ENCODE measurements at places on chromosomes 4 and X.

- peak; percentile 77 for DNase-seq
Observed at GRCh38 chr4:101967697-101968346, 177.3 kb downstream of the BANK1 start.

DNA sequence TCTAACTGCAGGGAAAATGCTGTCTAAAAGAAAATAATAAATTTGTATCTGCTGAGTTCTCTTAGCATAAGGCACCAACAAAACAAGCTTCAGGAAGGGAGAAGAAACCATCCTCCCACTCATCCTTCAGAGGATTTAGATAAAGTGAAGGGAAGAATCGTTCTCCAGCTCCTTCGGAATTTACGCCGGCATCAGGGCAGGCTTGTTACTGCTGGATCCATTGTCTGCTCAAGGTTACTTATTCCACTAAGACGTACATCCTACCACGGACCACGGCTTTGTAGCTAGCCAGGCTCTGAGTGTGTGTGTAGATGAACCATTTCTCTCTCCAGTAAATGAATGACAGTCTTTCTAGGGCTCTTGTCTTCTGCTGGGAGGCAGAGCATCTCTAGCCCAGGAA lies 60.4 kb downstream of the HAND2 start:
- peak; percentile 85 for DNase-seq

- DNase-seq: no peak
Observed at GRCh38 chrX:136487647-136488046, at the start of gene BRS3. TSS of gene BRS3 (plus strand) at chrX:136487947. CDS start at chrX:136488115, 168 bp downstream.

DNA sequence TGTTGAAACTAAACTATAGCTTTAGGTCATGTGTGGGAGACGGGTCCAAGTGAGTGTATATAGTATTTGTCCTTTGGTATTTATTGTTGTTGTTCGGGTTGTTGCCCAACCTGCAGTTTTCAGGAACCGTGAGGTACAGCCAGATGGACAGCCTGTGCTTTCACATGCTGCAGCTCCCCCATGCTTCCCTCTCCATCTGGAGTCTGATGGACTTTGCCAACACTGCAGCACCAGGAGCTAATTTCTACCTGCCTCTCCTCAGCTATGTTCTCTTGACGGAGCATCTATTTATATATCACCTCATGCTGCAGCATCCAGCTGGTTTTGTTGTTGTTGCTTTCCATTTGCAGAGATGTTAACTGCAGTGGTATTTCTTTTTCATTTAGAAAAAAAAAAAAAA lies 80.1 kb downstream of the TLL1 start:
- no peak for DNase-seq

- DNase-seq: peak; percentile 65
Observed at GRCh38 chr4:118816538-118817177, 19.3 kb downstream of the SEC24D start.

DNA sequence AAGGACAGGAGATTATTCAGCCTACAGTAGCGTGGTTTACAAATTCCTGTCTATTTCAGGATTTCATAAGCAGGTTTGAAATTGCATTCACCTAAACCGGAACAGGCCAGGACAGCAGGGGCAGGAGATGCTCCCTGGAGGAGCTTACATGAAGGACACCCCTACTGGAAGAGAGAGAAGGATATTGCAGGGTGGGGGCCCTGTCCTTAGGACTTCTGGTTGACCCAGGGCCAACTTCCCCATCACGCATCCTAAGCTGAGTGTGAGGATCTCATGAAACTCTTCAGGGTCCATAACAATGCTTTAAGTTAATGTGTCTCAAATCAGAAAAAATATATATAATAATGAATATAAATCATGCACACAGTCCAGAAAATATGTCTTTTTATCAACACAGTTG lies 6.4 kb upstream of the DHRSX start:
- DNase-seq: no peak

GRCh38 chr4:26131711-26132110 lies 189.1 kb upstream of the RBPJ start:
- no peak for DNase-seq

DNA sequence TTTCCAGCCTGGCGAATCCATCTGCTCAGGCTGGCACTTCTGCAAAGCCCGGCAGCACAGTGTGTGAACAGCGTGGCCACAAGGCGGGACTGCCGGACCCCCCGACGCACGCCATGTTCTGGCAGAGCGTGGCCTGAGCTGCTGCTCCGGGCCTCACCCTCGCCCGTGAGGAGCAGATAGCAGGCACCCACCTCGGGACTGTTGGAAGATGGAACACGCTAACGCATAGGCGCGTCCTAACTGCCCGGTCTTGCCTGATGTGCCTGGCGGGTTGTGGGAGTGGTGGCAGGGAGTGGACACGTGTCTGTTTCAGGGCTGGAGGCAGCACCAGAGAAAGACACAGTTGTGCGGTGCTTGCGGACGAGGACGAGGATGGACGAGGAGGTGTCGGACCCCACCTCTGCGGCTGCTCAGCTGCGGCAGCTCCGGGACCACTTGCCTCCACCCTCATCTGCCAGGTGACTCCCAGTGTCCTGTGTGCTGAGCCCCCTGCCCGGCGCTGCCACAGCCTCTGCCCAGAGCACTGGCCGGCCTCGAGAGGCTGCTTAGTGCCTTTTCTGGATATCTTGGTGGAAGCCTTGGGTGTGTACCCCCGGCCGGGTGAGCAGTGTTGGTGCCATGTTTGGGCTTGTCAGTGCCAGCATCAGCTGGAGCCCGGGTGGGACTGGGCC lies 28.2 kb downstream of the UVSSA start:
- DNase-seq: no peak

- DNase-seq: no peak
Observed at GRCh38 chr4:185054886-185055285, 36.6 kb downstream of the HELT start.

DNA sequence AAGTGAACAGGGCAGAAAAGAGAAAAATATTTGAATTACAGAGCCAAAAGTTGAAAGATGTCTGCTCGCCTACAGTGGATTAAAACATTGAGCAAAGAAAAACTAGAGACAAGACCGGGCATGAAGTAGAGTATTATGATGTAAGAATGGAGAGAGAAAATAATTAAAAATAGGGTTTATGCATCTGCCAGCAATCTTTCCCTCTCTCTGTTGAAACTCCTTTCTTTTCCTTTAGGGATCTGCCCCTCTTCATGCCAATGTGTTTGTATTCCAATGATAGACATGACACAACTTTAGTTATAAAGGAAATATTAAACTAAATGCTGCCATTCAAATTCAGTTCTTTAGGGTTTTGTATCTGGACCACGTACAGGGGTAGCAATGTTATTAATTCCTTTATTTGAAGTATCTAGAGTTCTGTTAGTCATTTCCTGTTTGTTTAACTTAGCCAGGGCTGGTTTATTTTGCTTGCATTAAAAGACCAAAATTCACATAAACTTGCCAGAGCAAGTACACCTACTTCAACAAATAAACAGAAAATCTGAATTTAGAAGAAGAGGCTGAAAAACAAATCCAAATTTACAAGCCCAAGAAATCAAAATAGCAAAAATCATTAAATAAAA lies 202.6 kb downstream of the SPOCK3 start:
- DNase-seq: peak; percentile 7

DNA sequence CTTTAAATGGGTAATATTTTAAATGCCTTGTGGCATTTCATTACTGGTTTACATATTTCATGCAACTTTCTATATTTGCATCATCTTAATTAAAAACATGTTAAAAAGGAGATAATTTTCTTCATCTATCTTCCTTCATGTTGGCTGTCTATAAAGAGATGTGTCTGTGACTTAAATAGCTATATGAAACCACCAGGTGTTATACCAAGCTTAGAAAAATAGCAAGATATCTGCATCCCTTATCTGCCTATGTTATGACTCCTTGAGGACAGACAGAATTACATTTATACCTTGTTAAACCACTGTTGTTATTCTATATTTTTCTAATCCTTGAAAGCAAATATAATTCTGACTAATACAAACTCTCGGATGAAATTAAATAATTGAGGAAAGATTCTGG lies 763.8 kb upstream of the GALNTL6 start:
- no peak for DNase-seq

DNA sequence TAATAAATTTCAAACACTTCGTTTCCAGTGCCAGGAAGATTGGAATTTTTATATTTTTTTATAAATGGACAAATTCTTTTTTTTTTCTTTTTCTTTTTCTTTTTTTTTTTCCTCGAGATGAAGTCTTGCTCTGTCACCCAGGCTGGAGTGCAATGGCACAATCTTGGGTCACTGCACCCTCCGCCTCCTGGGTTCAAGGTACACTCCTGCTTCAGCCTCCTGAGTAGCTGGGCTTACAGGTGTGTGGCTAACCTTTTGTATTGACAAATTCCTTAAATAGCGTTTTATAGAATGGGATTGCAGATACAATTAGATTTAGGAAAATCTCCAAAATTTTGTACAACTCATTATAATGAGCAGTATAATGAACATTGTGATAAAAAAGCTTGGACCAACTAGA lies 328.9 kb downstream of the ARHGAP24 start:
- DNase-seq: no peak

- DNase-seq: no peak
Observed at GRCh38 chr4:114435116-114435515, 163.5 kb upstream of the UGT8 start.

DNA sequence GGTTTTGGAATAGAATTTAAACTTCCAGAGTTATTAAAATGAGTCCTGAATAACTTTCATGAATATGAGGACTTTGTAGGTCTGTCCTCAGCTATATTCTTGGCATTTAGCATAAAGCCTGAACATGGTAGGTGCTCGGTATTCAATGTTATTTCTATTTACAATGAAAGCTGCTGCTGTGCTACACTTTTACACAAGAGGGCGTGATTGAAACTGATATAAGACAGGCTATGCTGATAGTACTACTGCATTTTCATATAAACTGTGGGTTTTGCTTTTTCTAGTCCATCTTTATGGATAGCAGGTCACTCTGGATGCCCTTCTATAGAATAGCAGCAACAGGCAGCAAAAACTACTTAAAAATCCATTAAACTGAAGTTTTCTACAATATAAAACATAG lies 12.3 kb upstream of the GNPDA2 start:
- DNase-seq: peak; percentile 5

DNA sequence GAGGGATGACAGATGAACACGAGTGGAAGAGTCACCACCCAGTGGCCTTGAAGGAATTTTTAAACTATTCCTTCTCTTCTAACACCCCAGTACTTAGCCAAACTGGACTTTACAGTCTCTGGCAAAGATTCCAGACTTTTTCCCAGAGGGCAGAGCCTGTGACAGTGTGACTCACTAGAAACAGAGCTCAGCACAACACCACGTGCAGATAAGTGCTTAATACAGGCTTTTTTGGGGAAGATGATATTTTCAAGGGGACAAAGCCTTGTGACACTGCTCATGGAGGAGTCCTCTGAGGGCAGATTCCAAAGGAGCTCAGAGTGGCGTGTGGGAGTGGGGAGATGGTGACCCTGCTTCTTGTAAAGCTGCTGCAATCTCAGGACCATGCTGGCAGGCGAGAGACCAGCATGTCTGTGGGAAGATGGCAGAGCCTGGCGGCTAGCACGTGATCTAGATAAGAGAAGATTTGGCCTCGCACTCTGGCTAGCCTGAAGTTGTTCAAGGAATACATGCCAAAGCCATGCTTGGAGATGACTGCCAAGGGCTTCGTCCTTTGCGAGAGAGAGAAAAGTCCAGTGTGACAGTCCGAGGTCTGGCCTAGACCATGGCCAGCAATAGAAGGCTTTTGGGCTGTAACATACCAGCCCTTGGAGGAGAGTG lies 2.4 kb downstream of the RAB33A start:
- DNase-seq: peak; percentile 67

GRCh38 chr4:83552924-83553323 lies 17.0 kb downstream of the GPAT3 start:
- DNase-seq: peak; percentile 94

DNA sequence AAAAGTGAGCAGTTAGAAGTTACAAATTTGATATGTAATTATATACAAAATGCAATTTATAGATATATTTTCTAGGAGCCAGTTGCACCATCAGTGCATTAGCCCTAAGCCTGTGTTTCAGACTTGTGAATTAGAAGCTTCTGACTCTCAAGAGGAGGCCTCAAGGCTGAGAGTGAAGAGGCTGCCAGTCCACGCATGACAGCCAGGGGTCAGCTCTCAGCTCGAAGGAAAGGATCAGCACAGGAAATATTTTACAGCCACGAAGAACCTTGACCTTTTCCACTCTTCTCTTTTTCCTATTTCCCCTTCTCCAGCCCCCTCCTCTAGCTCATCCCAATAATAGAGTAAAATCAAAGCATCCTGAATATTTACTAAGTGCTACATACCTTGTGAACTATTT lies 642.4 kb downstream of the TRIML1 start:
- DNase-seq: peak; percentile 26

GRCh38 chr4:1154126-1154522 lies 18.3 kb downstream of the SPON2 start:
- no peak for DNase-seq

All from amniotic epithelial cell (primary cell).